ENCODE measurements at places on chromosomes 7 and 10.

- DNase-seq: no peak
Measured at GRCh38 chr10:103394180-103394579, 2.1 kb downstream of the ATP5MK start.

DNA sequence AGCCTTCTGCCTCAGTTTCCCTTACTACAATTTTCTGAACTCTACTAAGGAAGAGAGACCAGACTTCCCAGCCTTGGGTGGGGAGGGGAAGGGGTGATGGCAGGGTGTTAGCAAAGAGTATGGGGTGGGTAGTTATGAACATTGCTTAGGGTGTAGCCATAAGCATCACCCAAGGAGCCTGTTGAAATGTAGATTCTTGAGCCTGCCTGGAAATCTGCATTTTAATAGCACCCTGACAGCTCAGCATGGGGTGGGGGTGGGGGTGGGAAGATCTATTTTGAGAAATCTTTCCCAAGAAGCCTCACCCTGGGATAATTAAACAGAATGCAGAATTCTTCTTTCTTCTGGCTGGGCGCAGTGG, 164.8 kb downstream of the NRF1 start:
- DNase-seq: no peak

DNA sequence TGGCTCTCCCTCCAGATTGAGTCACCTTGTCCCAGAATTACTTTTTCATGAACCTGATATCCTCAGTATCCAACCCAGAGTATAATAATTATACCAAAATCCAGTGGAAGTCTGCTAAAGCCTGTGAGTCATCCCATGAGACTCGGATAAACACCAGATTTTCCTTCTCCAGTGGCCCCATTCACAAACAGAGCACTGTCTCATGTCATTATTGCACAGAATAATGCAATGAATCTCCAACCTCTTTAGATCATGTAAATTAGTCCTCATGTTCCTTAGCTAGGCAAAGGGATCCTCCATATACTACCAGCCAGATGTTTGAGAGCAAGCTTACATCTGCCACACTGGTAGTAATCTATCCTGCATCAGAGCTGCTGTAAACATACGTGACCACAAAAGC, 89.0 kb downstream of the AMPH start:
- no peak for DNase-seq

DNA sequence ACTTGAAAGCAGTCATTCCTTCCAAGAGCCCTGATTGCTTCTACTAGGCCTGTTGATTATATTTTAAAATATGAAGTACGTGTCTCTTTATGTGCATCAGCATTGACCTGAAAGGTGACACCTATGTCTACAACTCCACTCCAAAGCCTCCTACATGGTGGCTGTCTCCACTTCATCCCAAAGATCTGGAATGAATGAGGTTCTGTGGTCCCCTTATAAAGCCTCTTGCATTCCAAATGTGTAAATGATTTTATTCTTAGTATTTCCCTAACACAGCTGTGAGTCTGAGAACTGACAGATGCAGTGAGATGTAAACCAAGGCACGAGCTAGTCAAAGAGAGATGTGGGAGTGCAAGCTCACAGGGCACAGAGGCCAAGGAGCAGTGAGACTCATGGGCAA, 176.0 kb upstream of the SVIL start:
- no peak for DNase-seq

GRCh38 chr10:30825022-30825421, 195.5 kb upstream of the LYZL2 start:
- no peak for DNase-seq

DNA sequence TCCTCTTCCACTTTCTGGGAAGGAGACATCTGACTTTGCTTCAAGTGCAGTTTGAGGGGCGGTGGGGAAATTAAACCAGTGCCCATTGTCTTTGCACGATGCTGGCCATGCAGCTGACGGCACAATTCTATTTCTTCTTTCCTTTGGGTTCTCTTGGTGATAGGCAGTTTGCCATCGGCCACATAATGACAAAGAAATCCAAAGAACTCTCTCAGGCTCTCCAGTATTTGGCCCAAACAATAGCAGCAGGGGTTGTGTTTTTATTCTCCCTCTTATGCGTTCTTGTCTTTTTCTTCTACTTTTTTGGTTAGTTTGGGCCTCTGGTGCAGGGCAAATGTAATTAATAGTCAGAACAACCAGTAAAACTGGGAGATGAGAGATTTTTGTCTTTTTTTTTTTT, 147.0 kb downstream of the EMX2 start:
- DNase-seq: no peak
